Immature natural killer cell (primary cell): ENCODE measurements at places on chromosomes 1 and 21. TPM values are rescaled to one million over a fixed set of nuclear protein-coding genes. Genes with fewer than 3 reads are reported as not detected.

DNA sequence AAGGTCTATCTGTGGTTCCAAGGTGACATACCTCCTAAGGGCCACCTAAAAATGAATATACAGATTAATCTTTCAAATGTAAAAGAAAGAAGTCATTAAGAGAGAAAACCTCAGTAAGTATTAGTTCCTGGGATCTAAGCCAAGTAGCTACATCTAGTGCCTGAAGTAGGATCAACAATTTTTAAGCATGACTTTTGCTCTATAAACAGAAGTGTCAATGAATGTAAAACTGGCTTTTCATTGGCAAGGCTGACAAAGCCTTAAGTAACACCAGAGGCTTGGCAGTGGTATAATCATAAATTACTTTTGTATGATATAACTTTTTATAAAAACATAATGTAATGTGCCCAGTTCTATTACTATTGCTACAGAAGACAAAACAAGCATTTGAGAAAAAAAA lies 12.2 kb upstream of the ACADM start:
- DNase-seq, result no peak
- H3K27me3 ChIP-seq, result peaks cover 10% of the 10 kb centered on the region
- no peak overlapping the region for H3K4me3 ChIP-seq
- H3K4me1 ChIP-seq, result no peaks in the 10 kb centered on the region

Gene ZNHIT6
- polyA plus RNA-seq, result 6.0 TPM

GRCh38 chr1:41322101-41322661 lies 39.1 kb upstream of the FOXO6 start:
- peaks cover 1% of the 10 kb centered on the region for H3K27me3 ChIP-seq
- no peaks in the 10 kb centered on the region for H3K36me3 ChIP-seq
- H3K27ac ChIP-seq, result no peak overlapping the region
- H3K4me3 ChIP-seq, result no peak overlapping the region
- peak; percentile 11 for DNase-seq
- peaks cover 10% of the 10 kb centered on the region for H3K4me1 ChIP-seq

GRCh38 chr1:230316864-230317745 lies 109.0 kb downstream of the PGBD5 start:
- no peaks in the 10 kb centered on the region for H3K4me1 ChIP-seq
- no peak for DNase-seq
- no peak overlapping the region for H3K4me3 ChIP-seq

DNA sequence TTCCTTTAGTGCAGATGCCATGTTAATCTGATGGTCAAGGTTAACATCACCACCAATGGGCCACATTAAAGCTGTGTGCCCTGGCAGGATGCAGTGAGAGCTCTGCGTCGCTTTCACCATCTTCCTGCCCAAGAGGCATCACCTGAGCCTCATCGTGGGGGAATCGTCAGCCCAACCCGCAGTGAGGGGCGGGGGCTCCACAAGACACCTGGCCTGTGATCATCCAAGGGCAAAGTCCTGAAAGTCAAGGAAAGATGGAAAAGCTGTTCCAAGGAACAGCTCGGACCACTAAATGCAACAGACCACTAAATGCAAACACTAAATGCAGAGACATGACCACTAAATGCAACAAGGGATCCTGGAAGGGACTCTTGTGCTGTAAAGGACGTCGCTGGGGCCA lies 49.9 kb downstream of the WDR4 start:
- H3K4me1 ChIP-seq, result peaks cover 33% of the 10 kb centered on the region
- H3K27ac ChIP-seq, result no peak overlapping the region
- H3K36me3 ChIP-seq, result no peaks in the 10 kb centered on the region
- H3K27me3 ChIP-seq, result peaks cover 24% of the 10 kb centered on the region
- no peak overlapping the region for H3K4me3 ChIP-seq
- no peak for DNase-seq
